ENCODE measurements at places on chromosomes 4 and X. TPM values are rescaled to one million over a fixed set of nuclear protein-coding genes. Genes with fewer than 3 reads are reported as not detected.

DYNLT3 gene
- 22.5 TPM for total RNA-seq

ESX1 gene
- total RNA-seq: not detected

DRD5 gene
- total RNA-seq: 2.5 TPM

GPR119 gene
- total RNA-seq: not detected

ZFX gene
- 68.5 TPM for total RNA-seq

MAGEE1 gene
- total RNA-seq: 8.6 TPM

SHROOM3 gene
- total RNA-seq: 55.4 TPM

GRCh38 chr4:22745234-22745633 lies 52.5 kb downstream of the GBA3 start:
- no peak for DNase-seq

GRCh38 chr4:87949961-87950360 lies 25.6 kb upstream of the SPP1 start:
- no peak for DNase-seq

- no peak for DNase-seq
These were observed 24.8 kb downstream of the HMX1 start for GRCh38 chr4:8846826-8847225.

DNA sequence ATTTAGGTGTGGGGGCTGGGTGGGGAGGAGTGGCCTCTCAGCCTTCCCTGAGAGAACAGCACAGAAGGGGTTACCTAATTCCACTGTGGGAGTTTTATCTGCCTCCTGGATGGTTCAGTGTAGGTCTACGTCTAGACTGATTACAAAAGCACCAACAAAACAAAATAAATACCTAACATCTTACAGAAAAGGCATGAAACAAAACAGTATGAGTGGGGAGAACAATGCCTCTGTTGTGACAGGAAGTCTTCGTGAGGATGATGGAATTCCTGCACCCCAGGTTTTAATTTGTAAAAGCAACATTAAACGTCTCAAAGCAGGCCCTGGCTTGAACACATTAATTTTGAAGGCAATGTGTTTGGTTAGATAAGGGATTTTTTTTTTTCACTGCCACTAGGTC lies 112.1 kb upstream of the GPC4 start:
- DNase-seq: no peak

DNA sequence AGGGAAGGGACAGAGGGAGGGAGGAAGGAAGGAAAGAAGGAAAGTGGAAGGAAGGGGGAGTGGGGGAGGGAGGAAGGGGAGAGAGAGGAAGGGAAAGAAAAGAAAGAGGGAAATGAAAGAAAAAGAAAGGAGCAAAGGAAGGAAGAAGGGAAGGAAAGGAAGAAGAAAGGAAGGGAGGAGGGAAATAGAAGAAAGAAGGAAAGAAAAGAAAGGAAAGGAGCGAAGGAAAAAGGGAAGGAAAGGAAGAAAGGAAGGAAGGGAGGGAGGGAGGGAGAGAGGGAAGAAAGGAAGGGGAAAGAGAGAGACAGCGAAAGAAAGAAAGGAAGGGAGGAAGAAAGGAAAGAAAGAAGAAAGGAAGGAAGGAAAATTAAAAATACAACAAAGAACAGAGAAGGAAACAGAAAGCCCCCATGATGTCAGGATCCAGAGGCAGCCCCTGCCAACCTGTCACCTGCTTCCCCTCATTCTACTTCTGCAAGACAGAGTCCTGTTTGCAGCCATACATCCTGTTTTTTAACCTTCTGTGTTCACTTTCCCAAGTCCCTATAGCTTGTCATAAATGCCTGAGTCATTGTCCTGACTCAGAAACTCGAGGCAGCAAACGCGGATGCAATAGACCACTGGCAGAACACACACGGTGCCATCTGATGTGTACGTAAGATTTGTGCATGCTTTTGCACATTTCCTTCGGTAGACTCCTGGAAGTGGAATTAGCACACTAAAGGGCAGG lies 77.0 kb upstream of the C4orf50 start:
- no peak for DNase-seq

GRCh38 chr4:5758741-5759140 lies 47.7 kb downstream of the EVC start:
- no peak for DNase-seq

DNA sequence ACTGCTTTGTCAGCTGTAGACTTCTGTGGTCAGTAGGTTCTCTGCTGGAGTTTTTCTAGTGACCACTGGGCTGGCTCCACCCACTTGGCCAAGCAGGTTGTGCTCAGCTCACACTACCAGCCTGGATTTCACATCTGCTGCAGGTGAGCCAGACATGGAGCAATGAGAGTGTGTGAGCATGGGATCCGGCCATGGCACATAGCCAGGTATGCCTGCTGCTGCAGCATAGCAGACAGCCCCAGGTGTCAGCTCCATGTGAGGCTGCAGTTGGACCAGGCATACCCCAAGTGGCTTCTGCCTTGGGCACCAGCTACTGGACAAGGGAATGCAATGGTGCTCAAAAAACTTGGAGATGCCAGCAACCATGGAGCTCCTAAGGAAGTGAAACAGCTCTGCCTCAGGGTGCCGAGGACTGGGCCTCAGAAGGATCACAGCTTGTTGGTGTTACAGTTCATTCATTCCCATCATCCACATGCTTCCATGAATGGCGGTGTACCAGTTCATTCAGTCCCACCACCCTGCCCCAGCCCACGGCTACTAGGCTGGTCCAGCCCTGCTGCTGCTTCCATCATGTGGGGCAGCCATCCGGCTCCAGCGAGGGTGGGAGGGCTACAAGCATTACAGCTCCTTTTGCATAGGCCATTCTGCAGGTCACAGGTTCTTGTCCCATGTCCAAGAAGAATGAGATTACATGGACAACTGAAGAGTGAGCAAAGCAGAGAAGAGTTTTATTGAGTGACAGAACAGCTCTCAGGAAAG lies 389.1 kb upstream of the PCDH7 start:
- DNase-seq: no peak

DNA sequence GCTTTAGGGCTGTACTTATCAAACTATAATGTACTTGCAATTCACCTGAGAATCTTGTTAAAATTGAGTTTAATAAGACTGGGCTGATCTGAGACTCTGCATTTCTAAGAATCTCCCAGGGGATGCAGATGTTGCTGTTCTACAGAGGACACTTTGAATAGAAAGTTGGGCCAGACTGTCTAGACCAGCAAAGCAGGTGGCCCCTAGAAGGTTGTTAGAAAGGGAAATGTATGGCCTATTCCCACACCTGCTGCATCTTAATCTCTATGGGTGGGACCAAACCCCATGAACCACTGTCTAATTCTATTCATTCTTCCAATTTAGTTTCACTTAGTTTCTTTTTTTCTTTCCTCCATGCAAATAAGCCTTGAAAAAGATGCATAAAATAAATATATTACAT lies 413.2 kb upstream of the TECRL start:
- DNase-seq: no peak

- DNase-seq: no peak
These were observed 70.0 kb upstream of the TLL1 start for GRCh38 chr4:165803005-165803404.

GRCh38 chrX:17689971-17690409 lies 47.3 kb upstream of the SCML1 start:
- peak; percentile 39 for DNase-seq

- DNase-seq: no peak
These were observed 43.8 kb upstream of the UBQLN2 start for GRCh38 chrX:56519642-56520041.

GRCh38 chr4:94827481-94828110 lies 69.8 kb downstream of the BMPR1B start:
- DNase-seq: no peak
